Fibroblast of villous mesenchyme (primary cell): ENCODE measurements at places on chromosomes 7 and 10. TPM values are rescaled to one million over a fixed set of nuclear protein-coding genes. Genes with fewer than 3 reads are reported as not detected.
A peak's percentile ranks its signal among the peaks of the same experiment; 100 is the strongest.

The CD36 gene
- 1.3 and 4.3 TPM in 2 replicates for total RNA-seq

The SPDYE1 gene
- total RNA-seq: not detected in 2 replicates

The EIF5AL1 gene
- 0.64 and 0.86 TPM in 2 replicates for total RNA-seq

The STMP1 gene
- total RNA-seq: 18.6 and 19.0 TPM in 2 replicates

The SLIT1 gene
- total RNA-seq: under 0.01 TPM in 1 of 2 replicates, not detected in the other

DNA sequence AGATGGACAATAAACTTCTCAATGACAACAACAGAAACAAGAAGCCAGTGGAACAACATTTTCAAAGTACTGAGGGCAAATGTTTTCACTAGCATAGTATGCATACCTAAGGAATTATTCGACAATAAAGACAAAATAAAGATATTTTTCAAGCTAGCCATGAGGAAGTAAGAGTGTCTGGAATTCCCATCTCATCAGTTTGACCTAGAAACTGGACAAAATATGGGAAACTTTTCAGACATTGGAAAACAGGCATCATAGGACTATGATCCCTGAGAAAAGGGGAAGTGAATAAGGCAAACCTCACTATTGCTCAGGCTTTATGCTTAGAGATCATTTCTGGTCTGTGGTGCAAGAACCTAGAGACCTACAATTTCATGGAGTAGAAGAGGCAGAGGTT, 86.3 kb downstream of the OAT start:
- DNase-seq: peak; percentile 76

DNA sequence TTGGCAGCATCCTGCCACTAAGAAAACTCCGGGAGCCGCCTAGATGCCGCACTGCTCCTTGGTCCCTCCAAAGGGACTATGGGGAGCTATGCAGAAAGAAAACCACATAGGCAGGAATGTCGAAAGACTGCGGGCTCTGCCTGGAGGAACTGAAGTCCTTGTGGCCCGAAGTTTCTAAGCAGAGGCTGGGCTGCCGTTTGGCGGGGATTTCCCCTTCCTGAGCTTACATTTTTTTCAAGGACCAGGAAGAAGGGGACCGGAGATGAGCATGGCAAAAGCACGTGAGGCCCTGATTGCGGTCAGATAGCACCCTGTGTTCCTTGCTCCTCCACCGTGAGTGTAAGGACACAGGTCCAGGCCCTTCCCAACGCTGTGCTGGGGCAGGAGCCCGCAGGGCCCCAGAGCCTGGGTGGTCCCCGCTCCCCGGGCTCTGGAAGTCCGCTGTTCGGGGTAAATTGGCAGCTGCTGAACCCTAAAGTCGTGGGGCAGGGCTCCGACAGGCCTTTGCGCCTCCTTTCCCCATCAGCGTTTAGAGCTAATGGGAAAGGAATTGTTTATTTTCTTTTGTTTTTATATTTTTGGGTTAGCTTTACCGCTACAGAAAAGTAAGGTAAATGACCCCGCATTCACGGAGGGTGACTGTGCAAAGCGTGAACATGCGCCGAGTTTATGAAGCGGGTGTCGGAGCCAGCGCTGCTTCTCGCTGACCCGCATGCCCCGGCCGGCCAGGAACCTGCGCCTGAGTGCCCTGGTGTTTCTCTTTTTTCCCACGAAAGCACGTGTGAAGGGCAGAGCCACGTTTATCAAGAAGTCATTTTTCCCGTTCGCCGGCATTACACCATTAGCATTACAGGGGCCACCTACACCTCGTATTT, 356.5 kb upstream of the ZNF32 start:
- no peak for DNase-seq

DNA sequence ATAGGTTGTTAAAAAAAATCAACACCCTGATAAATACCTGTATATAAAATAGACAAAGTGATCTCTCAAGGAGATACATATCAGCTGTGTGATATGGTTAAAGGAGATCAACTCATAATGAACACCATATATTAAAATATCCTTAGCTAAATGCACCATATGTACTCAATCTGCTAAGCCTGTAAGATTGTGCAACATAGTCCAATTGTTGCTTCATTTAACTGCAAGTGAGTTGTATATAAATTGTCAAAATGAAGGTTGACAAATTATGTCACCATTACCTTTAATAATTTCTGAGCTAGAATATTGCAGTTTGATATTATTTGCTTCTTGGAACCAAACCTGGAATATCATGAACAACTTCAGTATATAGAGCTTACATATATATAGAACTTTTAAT, 283.7 kb downstream of the MALRD1 start:
- peak; percentile 25 for DNase-seq

DNA sequence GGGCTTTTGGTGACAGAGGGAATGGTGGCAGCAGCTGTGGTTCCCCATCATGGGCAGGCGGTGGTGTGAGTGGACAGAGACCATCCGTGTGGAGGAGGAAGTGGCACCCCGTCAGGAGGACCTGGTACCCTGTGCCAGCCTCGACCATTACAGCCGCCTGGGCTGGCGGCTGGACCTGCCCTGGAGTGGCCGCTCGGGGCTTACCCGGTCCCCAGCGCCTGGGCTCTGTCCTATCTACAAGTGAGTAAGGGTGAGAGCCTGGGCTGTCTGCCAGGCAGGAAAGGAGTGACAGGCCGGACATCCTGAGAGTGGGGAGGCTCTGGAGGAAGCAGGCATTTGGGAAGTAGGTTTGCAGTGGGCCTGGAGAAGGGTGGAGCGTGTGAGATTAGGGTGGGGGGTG, 2.9 kb upstream of the ZNF467 start:
- DNase-seq: no peak

- no peak for DNase-seq
These were observed 1.3 kb upstream of the ZCCHC24 start for GRCh38 chr10:79446758-79447084.

DNA sequence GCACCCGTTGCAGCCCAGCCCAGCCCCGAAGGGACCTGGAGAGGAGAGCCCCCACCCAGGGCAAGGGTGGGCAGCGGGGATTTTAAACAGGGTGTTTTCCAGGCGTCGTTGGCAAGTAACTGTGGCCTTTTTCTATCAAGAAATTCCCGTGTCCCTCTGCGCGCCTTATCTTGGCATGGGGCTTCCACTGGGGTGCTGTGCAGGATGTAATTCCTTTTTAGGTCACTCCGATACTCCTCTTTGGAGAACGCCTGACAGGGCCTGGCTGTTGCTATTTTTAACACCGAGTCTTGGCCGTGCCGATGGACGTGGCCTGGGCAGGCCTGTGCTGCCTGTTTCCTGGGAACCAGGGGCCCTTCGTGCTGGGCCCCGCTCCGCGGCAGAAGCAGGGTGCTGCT, 93.8 kb downstream of the INPP5A start:
- peak; percentile 80 for DNase-seq

- DNase-seq: no peak
These were observed 46.3 kb upstream of the HYAL4 start for GRCh38 chr7:123798532-123799188.

DNA sequence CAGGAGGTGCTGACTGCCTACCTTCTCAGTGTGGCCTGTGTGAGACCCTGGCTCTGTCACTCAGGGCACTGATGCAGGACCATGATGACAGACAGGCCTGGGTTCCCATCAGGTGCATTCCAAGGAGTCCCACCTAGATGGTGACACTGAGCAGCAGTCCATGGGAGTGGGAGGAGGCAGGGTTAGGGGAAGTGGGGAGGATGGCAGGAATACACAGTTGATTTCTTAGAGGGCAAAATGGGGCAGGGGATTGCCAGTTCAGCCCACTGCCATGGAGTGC, 155.0 kb downstream of the SH3PXD2A start:
- DNase-seq: no peak
